NCI-H774 (cell line): ENCODE measurements at places on chromosomes 2 and 18.

GRCh38 chr2:196758474-196759377 lies 40.8 kb downstream of the GTF3C3 start:
- DNase-seq, result no peak

GRCh38 chr18:31684279-31685096 lies at the start of gene B4GALT6:
TSS of gene B4GALT6 (minus strand) at chr18:31684581. CDS start at chr18:31684426, 155 bp downstream.
- DNase-seq, result peak; percentile 36

GRCh38 chr2:240792629-240793312 lies 27.2 kb downstream of the KIF1A start:
- no peak for DNase-seq

- DNase-seq, result no peak
Measured at GRCh38 chr2:241804326-241805229, 4.4 kb upstream of the NEU4 start.

DNA sequence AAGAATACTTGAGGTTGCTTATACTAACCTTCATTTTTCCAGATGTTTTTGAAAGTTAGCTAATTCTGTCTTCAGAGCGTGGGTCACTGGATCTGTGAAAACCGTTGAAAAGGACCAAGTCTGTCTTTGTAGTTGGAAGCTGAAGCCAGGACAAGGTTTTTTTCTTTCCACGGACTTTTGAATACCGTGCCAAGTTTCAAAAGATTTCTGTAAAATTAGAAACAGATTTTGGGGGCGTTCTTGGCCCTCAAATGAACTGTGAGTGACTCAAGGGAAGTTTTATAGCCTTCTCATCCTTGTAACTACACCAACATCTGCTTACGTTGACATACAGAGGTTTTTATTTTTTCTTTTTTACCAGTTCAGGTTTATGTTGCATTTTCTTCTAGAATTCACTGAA lies at the start of gene FAP:
Gene FAP, minus strand, starts transcription at position 152 of the 400 bp plus-strand sequence. Its CDS starts 118 bp downstream, at position 34.
- DNase-seq, result no peak

DNA sequence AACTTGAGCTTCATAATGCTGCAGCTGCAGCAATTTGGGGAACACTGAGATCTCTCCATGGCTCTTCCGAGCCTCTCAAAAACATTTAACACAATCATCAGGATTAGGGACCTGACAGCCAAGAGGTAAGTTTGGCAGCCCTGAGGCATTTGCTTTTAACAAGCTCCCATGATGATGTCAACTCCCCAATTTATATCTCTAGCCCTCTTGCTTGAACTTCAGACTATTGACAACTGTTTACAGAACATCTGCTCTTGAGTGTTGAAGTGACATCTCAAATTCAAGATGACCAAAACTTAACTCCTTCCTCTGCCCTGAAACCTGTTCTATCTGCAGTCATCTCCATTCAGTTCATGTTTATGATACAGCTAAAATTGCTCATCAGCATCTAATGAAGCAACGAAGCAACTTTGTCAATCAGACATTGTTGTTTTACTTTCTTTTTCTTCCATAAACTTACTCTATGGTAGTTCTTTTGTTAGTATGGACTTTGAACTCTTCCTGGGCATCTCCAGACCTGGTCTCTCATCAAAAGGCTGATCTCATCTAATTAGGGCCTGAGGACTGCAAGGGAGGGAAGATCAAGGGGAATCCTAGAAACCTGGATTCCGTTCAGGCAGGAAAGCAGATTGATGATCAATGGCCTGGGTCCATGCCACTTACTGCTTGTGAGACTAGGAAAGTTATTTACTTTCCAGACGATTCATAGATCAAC lies 48.1 kb downstream of the SEMA4F start:
- no peak for DNase-seq

GRCh38 chr2:201349601-201350000 lies 7.5 kb downstream of the FLACC1 start:
- DNase-seq, result no peak

- DNase-seq, result no peak
Measured at GRCh38 chr18:3794537-3795348, 344.8 kb downstream of the TGIF1 start.

GRCh38 chr2:82498777-82499443 lies 1960.2 kb downstream of the SUCLG1 start:
- DNase-seq, result no peak

GRCh38 chr18:33585431-33585775 lies 7.4 kb downstream of the ASXL3 start:
- no peak for DNase-seq

DNA sequence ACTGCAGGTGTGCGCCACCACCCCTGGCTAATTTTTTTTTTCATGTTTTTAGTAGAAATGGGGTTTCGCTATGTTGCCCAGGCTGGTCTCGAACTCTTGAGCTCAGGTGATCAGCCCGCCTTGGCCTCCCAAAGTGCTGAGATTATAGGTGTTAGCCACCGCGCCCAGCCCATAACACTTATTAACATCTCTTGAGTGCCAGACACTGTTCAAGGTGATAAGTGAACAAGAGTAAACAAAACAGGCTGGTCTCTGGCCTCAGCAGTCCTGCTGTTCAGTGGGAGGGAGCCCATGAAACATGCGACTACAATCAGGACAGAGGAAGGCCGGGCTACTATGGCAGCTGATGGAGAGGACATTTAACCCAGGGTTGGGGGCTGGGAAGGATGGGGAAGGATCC lies 42.3 kb downstream of the KCTD1 start:
- no peak for DNase-seq

DNA sequence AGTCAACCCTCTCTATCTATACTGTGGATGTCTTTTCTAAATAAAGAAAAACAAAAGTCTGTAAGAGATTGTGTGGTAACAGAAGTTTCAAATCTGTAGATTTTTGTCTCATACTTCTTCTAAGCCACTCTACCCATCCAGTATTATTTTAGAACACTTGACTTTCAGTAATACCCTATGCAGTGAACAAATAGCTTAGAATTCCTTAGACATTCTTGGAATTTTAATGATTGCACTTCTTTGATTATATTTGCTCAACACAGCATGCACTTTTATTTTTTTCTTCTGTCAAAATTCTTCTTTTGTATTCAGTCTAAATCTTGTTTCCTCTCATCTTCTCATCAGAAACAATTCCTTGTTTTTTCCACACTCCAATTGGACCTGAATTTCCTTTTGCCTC lies 1080.2 kb downstream of the SUCLG1 start:
- DNase-seq, result no peak

- DNase-seq, result no peak
Measured at GRCh38 chr2:140539242-140539875, 1591.5 kb downstream of the LRP1B start.

DNA sequence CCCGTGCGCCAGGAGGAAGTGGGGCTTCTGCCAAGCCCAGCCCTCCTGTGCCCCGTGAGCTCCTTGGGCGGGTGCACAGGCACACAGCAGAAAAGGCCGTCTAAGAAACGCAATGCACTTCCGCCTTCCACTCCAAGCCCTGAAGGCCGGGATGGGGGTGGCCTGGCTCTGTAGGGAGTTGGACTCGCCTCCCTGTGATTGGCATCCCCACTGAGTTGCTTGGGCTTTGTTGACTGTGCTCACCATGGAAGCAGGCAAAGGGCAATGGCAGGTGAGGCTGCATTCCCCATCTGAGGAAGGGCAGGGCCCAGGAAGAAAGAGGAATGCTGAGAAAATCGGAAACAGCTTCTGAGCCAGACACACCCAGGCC lies 66.8 kb downstream of the CRACDL start:
- peak; percentile 94 for DNase-seq

DNA sequence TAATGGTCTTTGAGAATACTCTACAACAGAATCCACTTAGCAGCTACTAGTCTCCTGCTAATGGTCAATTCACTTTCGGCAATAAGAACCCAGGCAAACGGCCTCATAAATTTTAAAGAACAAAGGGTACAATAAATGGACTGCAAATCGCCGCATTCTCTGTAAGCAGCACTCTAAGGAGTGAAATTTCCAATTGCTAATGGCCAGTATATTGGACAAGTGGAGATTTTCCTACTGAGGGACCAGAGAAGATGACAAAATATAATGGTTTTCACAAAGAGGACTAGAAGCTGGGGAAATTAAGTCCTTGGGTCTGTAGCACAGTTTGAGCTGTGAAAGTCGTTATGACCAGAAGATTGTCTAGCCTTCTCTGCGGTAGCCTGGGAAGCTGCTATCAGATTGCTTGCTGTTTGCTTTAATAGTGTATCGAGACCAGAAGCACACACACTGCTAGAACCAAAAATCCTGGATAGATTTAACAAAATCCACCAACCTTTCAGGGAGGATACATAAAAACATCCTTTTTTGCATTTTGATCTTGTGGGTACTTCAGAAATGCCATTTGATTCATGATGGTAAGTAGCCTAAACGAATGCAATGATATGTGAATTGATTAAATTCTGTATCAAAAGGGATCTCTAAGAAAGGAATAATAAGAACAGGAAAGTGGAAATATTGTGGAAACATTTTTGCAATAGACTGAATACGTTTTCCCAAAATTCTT lies 53.6 kb upstream of the ATP8B1 start:
- DNase-seq, result no peak

DNA sequence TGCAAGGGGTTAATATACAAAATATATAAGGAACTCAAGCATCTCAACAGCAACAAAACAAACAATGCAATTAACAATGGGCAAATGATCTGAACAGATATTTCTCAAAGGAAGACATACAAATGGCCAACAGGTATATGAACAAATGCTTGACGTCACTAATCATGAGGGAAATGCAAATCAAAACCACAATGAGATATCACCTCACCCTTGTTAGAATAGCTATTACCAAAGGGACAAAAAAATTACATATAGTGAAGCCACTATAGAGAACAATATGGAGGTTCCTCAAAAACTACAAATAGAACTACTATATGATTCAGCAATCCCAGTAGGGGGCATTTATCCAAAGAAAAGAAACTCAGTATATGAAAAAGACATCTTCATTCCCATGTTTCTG lies 3.8 kb upstream of the SIGLEC15 start:
- no peak for DNase-seq

- DNase-seq, result no peak
Measured at GRCh38 chr2:169961911-169962310, 134.7 kb downstream of the UBR3 start.

GRCh38 chr2:200223205-200223784 lies 83.2 kb upstream of the SPATS2L start:
- DNase-seq, result no peak

- DNase-seq, result no peak
Measured at GRCh38 chr2:83602753-83603152, 856.3 kb downstream of the SUCLG1 start.

- DNase-seq, result no peak
Measured at GRCh38 chr2:112662704-112663103, 17.0 kb downstream of the SLC20A1 start.

DNA sequence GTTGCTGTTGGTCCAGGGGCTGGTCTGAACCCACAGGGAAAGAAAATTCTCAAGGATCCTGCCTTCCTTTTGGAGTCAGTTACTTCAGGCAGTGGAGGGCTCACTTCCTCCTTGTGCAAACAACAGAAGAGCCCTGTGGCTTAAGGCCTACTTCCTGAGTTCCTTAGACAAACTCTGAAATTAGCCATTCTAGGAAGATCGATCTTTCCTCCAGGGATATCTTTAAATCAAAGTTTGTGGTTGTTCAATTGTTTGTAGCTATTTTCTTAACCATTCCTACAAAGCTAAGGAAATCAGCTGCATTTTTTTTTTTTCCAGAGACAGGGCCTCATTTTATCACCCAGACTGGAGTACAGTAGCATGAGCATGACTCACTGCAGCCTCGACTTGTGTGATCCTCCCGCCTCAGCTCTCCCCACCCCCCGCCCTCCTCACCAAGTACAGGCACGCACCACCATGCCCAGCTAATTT lies 156.0 kb downstream of the TANC1 start:
- no peak for DNase-seq

GRCh38 chr2:26738481-26738880 lies 25.6 kb upstream of the SLC35F6 start:
- DNase-seq, result no peak

GRCh38 chr2:148978706-148979105 lies 59.8 kb upstream of the LYPD6B start:
- no peak for DNase-seq

GRCh38 chr2:172058660-172059059 lies 26.6 kb upstream of the DLX1 start:
- DNase-seq, result no peak

GRCh38 chr2:197497326-197497725 lies 2.3 kb downstream of the HSPD1 start:
- no peak for DNase-seq

- DNase-seq, result peak; percentile 25
Measured at GRCh38 chr18:39647627-39648534, 2082.3 kb upstream of the CELF4 start.

DNA sequence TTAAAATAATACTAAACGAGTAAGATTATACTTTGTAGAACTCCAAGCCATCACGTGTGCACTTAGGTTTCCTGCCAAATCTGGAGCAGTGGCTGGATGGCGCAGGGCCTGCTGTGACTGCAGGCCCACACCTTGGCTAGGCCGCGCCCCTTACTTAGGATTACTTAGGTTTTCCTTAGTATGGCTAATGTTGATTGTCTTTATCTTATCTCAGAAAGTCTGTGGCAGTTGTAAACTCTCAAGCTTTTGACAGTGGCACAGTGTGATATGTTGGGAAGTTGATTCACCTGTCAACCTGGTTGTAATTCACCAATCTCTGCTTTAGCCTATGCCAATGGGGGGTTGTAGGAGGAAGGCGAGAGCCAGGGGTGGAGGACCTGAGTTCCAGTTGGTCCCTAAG lies 208.4 kb downstream of the ZNF407 start:
- no peak for DNase-seq

DNA sequence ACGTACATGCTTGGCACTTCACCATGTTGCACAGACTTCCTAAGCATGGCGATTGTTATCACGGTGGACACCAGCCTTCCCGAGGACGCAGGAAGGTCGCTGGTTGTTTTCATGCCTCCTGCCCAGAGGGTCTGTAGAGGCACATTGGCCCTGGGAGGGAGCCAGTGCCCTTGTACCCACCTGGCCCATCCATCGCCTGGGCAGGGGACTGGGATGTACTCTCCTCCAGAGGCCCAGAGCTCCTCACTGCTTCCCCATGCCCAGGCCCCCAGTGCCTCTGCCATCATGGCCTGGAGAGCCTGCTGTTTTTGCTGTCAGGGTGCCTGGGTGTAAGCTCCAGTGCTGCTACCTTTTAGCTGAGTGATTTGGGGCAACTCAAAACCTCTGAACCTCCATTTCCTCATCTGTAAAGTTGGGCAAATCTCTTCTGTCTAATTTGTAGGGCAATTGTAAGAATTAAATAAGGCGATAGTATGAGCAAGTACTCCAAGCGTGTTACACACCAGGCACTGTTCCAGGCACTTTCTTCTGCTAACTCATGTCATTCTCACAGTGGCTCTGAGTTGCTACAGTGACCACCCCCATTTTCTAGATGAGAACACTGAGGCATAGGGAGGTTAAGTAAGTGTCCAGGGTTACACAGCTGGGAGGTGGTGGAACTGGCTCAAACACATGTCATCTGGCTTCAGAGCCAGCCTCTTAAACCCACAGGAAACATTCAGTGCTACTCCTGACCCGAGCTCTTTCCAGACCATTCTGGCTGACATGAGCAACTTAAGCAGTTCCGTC lies 45.3 kb downstream of the GREB1 start:
- no peak for DNase-seq

- DNase-seq, result no peak
Measured at GRCh38 chr2:176997074-176997791, 215.4 kb upstream of the HNRNPA3 start.

DNA sequence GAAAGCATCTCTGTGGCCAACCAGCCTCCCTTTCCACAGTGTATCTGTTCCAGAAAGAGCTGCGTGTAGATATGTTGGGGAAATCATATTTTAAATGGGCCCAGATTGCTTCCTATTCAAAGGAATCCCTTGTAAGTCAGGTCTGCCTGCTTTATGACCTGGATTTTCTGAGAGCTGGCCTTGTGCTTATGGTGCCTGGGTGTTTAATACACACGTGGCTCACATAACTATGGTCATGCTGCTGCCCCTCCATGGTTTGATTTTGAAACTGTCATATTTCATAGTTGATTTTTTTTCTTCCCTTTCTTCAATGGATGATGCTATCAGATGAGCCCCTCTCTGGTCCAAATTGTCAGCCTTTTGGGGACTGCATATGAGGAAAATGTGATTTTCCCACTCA lies 111.5 kb upstream of the CNGA3 start:
- no peak for DNase-seq
